Left hindlimb (tissue), 1 donor: ENCODE measurements at places on chromosomes 1 and 21.

DNA sequence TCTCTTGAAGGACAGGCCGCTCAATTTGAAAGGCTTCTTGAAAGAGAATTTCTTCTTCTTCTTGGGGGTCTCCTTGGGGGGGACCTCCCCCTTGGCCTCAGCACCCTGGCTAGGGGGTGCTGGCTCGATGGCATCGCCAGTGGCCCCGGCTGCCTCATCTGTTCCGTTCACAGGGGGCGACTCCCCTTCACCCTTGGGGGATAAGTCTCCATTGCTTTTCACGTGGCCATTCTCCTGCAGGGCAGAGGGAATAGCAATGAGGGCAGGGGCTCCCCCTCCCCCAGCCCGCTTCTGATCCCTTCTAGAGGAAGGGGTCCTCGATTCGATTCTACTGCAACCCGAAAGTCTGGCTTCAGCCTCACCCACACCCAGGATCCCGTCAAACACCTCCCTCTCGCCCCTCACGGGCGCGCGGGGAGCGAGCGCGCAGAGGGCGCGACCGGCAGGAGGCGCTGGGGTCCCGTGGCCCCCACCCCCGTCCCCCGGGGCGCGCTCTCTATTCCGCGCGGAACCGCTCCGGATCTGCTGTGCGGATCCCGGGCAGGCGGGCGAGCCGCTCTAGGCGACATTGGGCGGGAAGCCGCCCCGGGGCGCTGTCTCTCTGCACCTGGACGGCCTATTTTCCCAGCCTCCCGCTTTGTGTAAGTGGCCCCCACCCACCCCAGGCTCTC is 1.0 kb downstream of the MARCKSL1 start:
- DNase-seq = peak; percentile 66

GRCh38 chr1:207085887-207086286 is 2.8 kb upstream of the C4BPB start:
- DNase-seq = no peak

DNA sequence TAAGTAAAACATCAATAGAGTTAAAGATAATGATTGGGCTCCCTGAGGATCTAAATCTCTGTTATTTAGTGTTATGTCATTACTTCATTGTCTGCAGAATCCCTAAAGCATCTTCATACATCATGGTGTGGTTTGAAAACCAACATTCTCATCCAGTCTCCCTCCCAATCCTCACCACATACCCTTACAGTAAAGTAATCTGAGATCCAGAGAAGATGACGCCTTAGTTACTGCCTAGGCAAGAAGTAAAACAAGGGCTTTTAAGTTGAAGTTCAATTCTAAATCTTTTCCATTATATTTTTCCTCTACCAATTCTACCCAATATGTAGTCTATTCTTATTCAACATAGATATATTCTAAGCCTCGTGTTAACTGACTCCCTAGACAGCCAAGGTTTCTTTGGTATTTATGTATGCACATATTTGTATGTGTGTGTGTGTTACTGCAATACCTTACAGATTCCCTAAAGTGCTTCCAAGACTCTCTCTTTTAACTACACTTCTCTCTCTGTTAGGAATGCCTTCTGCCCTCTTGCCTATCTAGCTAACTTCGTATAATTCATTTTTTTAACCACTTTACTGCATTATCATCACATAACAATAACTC is 17.3 kb downstream of the DPH5 start:
- DNase-seq = no peak

- DNase-seq = no peak
Measured at GRCh38 chr1:52550447-52550846, 2.4 kb downstream of the TUT4 start.

DNA sequence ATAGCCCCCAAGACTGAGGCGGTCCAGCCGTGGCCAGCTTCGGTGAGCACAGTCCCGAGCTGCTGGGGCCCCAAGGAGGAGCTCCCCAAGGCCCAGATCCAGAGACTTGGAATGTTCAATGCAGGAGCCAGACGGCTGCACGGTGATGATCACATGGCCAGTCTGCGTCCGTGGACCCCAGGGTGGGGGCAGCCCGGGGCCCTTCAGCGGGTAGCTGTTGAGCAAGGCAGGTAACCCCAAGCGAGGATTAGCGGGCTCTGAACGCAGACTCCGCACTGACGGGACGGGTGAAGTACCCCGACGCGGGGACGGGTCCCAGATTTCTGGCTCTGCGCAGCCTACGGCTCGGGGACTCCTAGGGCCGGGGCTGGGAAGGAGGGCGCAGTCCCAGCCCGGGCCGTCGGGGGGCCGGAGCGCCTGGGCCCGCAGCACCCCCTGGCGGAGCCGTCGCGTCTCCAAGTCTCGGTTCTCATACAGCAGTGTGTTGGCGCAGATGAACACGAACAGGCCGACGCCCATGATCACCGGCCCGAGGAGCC is 2.7 kb downstream of the TMEM200B start:
- peak; percentile 72 for DNase-seq

GRCh38 chr1:96116731-96117130 is 604.9 kb upstream of the PTBP2 start:
- DNase-seq = no peak

- no peak for DNase-seq
Measured at GRCh38 chr1:96183928-96184327, 537.7 kb upstream of the PTBP2 start.

- DNase-seq = no peak
Measured at GRCh38 chr1:238242181-238242580, 351.5 kb upstream of the ZP4 start.

DNA sequence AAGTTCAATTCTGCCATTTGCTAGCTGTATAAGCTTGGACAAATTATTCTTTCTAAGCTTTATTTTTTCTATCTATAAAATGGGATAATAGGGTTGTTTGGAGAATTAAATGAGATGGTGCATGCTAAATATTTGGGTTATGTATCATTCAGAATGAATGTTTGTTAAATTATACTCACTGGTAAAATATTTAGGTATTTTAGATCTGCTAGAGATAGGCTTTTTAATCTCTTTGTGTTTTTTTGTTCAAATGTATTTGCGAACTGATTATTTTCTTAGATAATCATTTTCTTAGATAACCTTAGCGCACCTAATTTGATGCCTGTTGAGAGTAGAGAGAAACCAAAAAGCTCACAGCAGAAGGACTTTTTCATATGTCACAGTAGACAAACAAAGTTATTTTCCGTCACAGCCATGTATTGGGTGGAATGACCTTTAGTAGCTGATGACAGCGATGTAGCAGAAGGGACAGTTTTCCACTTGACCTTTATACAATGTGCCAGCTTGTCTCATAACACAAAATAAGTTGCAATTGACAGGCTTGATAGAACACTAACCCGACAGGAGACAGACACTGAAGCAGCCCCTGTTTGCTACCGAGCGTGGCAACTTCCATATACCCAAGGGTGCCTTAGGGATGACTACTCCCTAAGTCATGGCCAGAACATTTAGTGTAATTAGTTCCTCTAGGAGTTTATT is 93.0 kb downstream of the DISC1 start:
- no peak for DNase-seq

- DNase-seq = peak; percentile 80
Measured at GRCh38 chr1:220776720-220777326, 9.9 kb upstream of the MTARC1 start.

DNA sequence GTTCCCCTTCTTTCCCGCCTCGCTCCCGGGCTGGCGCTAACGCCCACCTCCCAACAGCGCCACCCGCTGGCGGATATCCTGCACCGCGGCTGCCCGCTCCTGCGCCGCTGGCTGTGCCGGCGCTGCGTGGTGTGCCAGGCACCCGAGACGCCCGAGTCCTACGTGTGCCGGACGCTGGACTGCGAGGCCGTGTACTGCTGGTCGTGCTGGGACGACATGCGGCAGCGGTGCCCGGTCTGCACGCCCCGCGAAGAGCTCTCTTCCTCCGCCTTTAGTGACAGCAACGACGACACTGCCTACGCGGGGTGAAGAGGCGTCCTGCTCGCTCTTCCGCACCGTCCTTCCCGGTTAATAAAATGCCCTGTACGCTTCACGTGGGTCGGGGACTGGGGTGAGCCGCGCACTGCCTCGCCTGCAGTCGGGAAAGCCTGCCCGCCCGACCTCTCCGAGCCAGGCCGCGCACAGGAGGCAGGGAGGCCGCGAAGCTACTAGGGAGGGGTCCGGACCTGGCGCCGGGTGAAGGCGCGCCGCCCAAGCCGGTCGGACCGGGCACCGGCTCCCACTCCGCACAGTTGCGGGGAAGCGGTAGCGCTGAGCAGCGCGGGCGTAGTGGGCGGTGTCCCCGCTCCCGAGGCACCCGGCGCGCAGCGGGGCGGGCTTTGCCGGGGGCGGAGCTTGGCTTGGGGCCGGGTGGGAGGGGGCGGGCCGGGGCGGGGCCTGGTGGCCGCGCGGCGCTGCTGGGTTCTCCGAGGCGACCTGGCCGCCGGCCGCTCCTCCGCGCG is at the start of gene ADAM15:
Gene ADAM15 (plus strand): TSS at position 757 of the 782 bp plus-strand sequence. CDS start 71 bp downstream, outside the sequence.
- DNase-seq = peak; percentile 86

- peak; percentile 68 for DNase-seq
Measured at GRCh38 chr1:225655509-225656258, 2.8 kb upstream of the ENAH start.

- DNase-seq = no peak
Measured at GRCh38 chr1:11126569-11126968, 26.9 kb upstream of the EXOSC10 start.

GRCh38 chr1:174225499-174226204 is 66.3 kb downstream of the RABGAP1L start:
- DNase-seq = no peak

DNA sequence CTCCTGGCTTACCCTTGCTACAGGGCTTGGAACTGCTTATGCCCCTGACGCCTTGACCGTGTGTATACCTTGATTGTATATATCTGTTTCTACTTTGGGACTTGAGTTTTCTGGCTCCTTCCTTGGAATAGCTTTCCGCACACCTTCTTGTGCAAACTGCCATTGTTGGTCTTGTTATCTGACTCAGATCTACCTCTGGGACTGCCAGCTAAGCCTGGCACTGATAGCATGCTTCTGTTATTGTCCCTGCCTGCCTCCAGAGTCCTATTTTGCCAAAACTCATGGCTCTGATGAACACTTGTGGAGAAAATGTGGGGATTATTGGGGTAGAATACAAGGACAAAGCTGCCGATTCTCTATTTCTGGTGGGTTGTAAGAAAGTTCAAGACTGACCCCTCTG is 15.4 kb downstream of the FMOD start:
- no peak for DNase-seq

DNA sequence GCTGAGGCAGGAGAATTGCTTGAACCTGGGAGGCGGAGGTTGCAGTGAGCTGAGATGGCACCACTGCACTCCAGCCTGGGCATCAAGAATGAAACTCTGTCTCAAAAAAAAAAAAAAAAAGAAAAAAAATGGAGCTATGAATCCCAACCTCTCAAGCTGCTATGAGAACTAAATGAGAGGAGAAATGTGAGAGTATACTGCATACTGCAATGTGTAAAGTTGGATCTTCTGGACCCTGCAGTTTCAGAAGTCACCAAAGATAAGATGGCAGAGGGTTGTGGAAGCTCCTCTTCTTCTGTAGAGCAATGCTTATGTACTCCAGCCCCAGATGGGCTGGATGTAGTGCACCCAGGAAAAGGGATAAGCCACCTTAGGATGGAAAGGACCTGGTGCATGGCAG is 55.6 kb downstream of the PLXNA2 start:
- no peak for DNase-seq

- DNase-seq = peak; percentile 22
Measured at GRCh38 chr21:45525910-45526306, 16.3 kb downstream of the SLC19A1 start.

DNA sequence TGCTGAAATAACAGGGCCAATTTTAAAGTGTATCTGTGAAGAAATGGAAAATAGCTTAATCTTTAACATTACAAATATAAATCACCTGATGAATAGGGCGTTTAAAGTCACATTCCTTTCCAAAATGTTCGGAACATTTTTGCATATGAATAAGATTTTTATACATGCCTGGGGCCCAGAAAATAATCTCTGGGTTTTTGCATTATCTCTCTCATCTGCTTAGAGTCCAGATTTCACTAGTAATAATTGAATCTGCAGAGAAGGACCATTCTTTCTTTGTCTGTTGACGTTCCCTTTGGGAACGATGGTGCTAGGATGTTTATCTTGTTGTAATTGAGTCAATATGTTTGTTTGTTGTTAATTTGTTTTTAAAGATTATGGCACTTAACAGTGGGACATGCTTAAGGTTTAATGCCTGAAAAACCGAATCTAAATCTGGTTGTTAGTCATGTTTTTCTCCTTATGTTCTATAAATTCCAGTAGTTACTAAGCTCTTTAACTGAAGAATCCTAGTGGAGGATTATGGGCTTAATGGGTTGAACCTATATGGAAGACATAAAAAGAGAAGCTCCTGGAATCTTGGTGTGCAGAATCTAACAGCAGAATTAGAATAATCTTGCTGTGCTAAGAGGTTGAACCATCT is 140.6 kb downstream of the VPS13D start:
- no peak for DNase-seq

- DNase-seq = no peak
Measured at GRCh38 chr1:49050041-49050440, 273.4 kb upstream of the BEND5 start.

GRCh38 chr1:2380816-2381591 is 10.3 kb downstream of the MORN1 start:
- no peak for DNase-seq

DNA sequence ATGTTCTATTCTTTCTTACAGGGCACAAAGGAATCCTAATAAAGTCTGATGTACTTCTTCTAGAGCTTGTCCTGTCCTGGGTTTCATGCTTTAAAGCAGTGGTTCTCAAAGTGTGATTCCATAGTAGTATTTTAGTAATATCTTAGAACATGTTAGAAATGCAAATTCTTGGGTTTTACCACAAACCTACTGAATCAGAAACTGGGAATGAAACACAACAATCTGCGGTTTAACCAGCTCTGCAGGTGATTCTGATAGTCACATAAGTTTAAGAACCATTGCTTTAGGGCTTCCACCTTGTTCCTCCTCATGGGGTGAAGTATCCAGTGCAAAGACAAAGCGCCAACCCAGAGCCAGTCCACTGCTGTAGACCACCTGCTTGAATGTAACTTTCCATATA is 41.1 kb downstream of the NGF start:
- DNase-seq = no peak

DNA sequence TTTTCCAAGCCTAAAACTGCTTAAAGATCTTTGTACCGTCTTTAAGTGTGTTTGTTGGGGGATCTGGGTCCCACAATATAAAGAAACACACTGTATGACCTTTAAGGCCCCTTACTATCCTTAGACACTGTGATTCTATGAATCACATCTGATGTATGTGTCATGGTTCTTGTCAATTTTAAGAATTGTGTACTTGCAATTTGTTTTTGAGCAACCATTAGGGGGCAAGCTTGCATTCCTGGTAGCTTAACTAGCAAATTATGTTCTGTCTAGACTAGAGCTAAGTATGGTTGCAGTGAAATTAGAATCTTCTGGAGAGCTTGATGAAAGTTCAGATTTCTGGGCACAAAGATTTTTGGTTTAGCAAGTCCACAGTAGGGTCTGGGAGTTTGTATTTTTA is 219.5 kb downstream of the TPR start:
- no peak for DNase-seq

- DNase-seq = no peak
Measured at GRCh38 chr1:234975941-234976860, 152.4 kb downstream of the TOMM20 start.

GRCh38 chr1:160009081-160009480 is 22.7 kb downstream of the PIGM start:
- no peak for DNase-seq
